ENCODE measurements at places on chromosomes 1 and 21. TPM values are rescaled to one million over a fixed set of nuclear protein-coding genes. Genes with fewer than 3 reads are reported as not detected.

DNA sequence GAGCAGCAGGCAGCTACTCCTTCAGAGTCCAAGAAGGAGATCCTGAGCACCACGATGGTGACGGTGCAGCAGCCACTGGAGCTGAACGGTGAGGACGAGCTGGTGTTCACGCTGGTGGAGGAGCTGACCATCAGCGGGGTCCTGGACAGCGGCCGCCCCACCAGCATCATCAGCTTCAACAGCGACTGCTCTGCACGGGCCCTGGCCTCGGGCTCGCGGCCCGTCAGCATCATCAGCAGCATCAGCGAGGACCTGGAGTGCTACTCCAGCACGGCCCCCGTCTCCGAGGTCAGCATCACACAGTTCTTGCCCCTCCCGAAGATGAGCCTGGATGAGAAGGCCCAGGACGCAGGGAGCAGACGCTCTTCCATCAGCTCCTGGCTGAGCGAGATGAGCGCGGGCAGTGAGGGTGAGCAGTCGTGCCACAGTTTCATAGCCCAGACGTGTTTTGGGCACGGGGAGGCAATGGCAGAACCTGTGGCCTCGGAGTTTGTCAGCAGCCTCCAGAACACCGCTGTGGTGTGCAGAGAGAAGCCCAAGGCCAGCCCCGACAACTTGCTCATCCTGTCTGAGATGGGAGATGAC lies 531.8 kb downstream of the KIF26B start:
- DNase-seq, result no peak

DNA sequence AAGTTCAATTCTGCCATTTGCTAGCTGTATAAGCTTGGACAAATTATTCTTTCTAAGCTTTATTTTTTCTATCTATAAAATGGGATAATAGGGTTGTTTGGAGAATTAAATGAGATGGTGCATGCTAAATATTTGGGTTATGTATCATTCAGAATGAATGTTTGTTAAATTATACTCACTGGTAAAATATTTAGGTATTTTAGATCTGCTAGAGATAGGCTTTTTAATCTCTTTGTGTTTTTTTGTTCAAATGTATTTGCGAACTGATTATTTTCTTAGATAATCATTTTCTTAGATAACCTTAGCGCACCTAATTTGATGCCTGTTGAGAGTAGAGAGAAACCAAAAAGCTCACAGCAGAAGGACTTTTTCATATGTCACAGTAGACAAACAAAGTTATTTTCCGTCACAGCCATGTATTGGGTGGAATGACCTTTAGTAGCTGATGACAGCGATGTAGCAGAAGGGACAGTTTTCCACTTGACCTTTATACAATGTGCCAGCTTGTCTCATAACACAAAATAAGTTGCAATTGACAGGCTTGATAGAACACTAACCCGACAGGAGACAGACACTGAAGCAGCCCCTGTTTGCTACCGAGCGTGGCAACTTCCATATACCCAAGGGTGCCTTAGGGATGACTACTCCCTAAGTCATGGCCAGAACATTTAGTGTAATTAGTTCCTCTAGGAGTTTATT lies 93.0 kb downstream of the DISC1 start:
- DNase-seq, result no peak

- DNase-seq, result no peak
These were observed 307.3 kb downstream of the BRINP3 start for GRCh38 chr1:190170321-190170720.

The SPRR4 gene
- polyA plus RNA-seq, result not detected

GRCh38 chr1:8137481-8138244 lies 111.6 kb upstream of the ERRFI1 start:
- peak; percentile 85 for DNase-seq

The GBP5 gene
- polyA plus RNA-seq, result 1.6 TPM

- no peak for DNase-seq
These were observed 19.1 kb upstream of the IKBKE start for GRCh38 chr1:206451134-206451686.

DNA sequence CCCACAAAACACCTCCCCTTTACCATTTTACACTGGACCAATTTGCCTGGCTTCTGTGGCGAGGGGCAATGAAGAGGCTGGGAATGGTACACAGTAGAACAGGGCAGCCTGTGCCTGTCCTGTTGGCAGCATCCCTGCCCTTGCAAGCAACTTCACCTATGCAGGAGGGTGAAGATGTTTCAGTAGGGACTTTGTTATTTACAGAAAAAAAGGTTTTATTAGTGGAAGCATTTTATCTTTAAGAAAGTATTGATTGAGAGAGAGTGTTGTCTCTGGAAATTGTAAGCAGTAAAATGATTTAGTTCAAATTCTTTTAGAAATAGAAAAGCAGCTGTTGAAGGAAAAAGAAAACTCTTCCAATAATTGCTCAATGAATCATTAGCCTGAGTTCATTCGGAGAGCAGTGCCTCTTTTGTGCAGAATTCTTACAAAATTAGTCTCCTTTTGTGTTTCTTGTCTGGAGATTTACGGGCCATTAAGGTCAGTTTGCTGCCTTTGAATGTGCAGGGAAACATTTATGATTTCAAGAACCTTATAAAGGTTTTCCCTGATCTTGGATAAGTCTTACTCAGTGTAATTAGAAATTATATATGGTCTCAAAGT lies 49.1 kb downstream of the HHAT start:
- DNase-seq, result no peak
